ENCODE measurements at places on chromosomes 2 and 18.

- DNase-seq: no peak
Observed at GRCh38 chr18:76444446-76445105, 50.5 kb downstream of the ZNF516 start.

- DNase-seq: no peak
Observed at GRCh38 chr2:6580982-6581381, 284.7 kb downstream of the CMPK2 start.

- no peak for DNase-seq
Observed at GRCh38 chr2:174623106-174623637, 25.6 kb upstream of the WIPF1 start.

- no peak for DNase-seq
Observed at GRCh38 chr2:146659976-146660375, 1184.9 kb upstream of the ACVR2A start.

DNA sequence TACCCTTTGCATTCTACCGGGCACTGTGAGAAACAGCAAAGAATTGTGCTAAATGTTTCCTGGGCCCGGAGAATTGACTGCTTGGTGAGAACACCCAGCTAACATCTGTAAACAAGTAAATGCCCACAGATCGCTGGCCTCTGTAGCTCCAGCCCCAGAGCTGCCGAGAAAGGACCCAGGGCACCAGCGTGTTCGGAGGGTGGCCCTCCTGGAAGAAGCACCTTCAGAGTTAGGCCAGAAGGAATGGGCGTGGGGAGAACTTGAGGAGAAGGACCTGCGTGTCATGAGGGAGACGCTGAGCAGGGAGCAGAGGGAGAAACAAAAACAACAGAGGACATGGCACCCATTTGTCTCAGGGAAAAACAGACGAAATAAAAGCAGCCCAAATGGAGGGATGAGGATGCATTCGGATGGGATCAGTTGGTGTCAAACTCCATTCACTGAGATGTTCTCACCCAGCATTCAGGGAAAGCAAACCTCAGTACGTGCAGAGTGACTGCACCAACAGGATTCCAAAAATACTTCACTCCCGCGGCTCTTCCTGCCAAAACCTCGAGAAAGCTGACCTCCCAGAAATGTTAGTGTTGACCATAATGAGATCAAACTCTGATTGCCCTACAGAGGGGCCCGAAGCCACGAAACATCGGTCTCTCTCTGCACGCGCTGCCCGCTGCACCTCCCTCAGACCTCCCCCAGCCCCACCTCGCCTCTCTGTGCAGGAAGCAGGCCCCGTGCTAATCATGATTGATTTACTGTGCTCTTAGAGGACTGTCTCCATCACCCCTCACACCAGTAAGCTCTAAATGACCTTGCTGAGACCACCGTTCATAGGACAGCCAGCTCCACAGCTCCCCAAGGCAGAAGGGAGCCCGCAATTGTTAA is 376.3 kb upstream of the SALL3 start:
- DNase-seq: no peak

DNA sequence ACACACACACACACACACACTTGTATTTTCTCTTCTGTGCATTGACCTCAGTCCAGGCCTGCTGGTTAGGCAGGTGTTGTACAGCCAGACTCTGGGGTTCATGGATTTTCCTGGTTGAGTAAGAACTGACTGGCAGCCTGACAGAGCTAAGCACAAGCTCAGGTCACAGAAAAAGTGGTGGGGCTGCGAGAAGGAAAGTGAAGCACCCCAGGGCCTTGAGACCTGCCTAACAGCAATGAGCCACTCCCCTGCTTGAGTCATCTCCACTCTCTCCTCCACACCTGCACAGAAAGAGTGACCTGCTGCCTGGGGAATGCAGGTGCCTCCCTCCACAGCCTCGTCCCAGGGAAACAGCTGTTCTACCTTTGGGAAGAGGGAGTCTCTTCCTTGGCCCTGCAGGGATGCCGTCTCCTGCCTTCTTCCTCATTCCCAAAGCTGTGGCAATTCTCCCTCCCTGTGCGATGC is 91.4 kb upstream of the LGALSL start:
- no peak for DNase-seq

GRCh38 chr2:48065096-48065495 is 158.8 kb upstream of the FBXO11 start:
- DNase-seq: no peak

GRCh38 chr2:109497911-109498870 is 115.6 kb downstream of the SEPTIN10 start:
- DNase-seq: no peak

GRCh38 chr2:178105566-178105965 is 6.7 kb upstream of the RBM45 start:
- no peak for DNase-seq

- DNase-seq: no peak
Observed at GRCh38 chr2:205932861-205933260, 153.1 kb downstream of the INO80D start.

DNA sequence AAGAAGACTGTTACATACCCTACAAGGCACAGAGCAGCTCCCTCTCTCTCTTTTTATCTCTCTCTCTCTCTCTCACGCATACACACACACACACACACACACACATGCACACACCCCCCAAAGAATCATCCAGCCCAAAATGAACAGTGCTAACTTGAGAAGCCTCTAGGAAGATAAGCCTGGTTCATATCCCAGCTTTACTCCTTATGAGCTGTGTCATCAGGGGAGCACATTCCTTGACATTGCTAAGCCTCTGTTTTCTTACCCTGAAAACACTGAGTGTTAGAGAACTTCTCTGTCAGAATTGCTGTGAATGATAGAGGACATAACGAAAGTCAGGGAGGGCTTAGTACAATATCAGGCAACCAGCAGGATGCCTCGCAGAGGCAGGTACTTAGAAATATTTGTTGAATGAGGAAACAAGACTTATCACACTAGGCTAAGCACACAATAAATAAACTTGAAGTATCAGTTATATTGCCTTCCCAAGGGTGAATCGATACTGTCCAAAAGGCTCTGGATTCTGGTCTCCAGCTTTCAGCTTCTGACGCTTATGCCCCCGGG is 725.6 kb upstream of the ID2 start:
- DNase-seq: no peak

GRCh38 chr2:96602330-96602823 is 35.7 kb downstream of the KANSL3 start:
- no peak for DNase-seq

DNA sequence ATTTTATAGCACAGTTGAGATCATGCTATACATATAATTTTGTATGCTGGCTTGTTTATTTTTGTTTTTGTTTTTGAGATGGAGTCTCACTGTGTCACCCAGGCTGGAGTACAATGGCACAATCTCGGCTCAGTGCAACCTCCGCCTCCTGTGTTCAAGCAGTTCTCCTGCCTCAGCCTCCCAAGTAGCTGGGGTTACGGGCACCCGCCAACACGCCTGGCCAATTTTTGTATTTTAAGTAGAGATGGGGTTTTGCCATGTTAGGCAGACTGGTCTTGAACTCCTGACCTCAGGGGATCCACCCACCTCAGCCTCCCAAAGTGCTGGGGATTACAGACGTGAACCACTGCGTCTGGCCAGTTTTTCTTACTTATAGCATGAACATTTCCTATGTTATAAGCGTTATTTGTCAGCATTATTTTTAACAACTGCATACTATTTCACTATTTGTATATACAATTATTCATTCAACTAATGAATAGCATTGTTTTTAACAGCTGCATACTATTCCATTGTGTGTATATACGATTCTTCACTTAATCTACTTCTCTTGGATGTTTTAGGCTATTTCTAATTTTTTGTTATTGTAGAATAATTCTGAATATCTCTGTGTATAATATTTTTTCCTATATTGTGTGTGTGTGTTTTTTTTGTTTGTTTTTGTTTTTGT is 3.5 kb downstream of the EHD3 start:
- DNase-seq: no peak

DNA sequence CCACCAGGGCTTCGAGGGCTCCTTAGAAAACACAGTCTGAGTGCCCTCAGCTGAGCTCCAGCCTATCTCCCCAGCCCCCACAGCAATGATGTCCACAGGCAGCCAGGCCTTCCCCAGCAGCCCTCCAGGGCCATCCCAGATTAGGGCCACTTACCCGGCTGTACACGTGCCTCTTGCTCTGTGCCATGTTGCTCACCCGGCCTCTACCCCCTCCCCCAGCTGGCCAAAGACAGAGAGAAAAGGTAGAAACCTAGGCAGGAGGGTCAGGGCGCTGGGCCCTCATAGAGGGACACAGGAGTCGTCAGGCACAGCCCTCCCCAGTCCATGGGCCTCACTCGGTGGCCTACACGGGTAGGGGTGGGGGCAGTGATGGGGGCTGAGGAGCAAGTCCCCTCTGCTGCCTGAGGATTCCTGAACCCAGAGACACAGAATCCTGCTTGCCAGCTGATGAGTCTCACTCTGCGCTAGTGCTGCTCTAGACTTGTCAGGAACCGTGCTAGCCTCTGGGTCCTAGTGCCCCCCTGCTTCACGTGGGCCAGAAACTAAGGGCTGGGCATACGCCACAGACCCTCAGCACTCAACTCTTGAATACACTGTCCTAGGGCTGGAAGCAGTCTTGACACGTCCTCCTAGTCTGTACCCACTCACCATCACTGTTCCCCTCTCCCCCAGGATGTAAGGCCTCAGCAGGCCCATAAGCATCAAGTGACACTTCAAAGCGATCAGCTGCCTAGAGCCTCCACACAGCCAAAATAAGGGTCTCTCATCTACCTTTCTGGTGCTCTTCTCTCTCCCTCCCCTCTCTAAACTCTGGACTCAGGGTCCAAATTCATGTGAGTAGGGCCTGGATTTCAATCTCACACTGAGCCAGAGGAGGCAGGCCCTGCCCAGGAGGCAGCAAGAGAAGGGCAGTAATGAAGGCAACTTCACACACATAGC is at the start of gene DCTN1:
Gene DCTN1 (minus strand): TSS at position 461 of the 939 bp plus-strand sequence. CDS start 274 bp downstream, at position 187.
- no peak for DNase-seq

DNA sequence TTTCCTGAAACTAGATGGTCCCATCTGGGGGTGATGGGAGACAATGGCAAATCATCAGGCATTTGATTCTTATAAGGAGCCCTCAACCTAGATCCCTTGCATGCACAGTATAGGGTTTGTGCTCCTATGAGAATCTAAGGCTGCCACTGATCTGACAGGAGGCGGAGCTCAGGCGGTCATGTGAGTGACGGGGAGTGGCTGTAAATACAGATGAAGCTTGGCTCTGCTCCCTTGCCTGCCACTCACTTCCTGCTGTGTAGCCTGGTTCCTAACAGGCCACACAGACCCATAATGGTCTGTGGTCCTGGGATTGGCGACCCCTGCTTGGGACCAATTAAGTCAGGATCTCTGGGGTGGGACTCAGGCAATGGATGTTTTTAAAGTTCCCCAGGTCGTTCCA is 293.4 kb downstream of the ZNF521 start:
- DNase-seq: no peak

DNA sequence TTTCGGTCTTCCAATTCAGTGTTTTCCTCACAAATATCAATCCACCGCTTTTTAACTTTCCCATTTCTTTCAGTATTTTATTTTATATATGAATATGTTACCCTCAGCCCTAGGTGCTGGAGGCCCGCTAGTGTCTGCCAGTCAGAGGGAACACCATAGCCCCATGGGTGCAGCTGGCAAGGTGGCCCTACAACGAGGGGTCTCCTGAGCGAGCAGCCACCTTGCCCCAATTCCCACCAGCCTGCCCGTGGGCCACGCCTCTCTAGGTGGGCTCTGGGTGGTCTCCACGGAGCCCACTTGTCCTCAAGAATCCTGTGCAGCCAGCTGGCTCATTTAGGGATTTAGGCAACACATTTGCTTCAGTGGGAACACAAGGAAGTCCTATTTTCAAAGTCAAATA is 72.5 kb upstream of the RGPD5 start:
- no peak for DNase-seq

- no peak for DNase-seq
Observed at GRCh38 chr2:41870265-41870585, 177.6 kb upstream of the PKDCC start.

GRCh38 chr18:58223717-58224424 is 179.8 kb downstream of the NEDD4L start:
- no peak for DNase-seq

GRCh38 chr2:135337071-135337470 is 193.9 kb downstream of the ZRANB3 start:
- DNase-seq: no peak

DNA sequence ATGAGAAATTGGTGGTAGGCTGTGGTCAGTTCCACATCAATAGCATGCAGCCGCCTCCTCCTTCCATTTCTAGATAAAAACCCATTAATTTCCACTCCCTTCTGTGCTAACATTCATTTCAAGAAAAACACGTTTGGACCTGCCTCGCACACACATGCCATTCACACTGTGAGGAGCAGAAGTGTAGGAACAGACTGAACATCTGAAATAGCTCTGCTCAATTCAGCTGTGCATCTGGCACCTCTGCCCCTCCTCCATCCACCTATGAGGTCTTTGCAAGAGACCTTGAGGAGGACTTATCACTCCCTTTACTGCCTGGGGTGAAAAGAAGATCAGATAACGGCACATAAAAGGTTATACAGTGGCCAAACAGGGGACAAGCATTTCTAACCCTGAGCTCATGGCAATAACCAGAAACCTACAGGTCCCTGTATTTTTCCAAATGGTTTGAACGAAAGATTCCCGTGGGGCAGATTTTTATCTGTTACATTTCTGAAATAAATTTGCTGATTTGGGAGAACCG is 30.8 kb upstream of the LRP2 start:
- no peak for DNase-seq

DNA sequence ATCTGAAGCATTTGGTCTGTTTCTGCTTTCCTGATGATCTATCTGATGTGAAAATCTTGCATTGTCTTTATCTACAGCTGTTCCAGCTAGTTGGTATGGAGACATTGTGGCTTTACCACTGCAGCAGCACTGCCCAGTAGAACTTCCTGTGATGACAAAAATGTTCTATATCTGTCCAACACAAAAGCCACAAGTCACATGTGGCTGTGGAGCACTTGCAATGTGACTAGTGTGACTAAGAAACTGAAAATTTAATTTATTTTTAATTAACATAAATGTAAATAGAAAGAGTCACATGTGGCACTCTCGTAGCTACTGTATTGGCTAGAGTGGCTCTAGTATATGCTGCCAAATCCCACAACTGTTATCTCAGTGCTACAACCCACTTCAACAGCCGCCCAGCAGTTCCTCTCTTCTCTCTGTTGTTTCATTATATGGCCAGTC is 425.7 kb downstream of the SETBP1 start:
- no peak for DNase-seq

- DNase-seq: no peak
Observed at GRCh38 chr18:3329471-3329870, 67.5 kb downstream of the MYL12B start.

- no peak for DNase-seq
Observed at GRCh38 chr2:196318517-196319377, 147.4 kb upstream of the STK17B start.

GRCh38 chr2:105961599-105962146 is 217.0 kb downstream of the NCK2 start:
- no peak for DNase-seq

GRCh38 chr2:203453858-203454451 is 81.1 kb downstream of the RAPH1 start:
- peak; percentile 14 for DNase-seq

GRCh38 chr2:239279508-239280295 is 121.1 kb downstream of the HDAC4 start:
- DNase-seq: no peak

DNA sequence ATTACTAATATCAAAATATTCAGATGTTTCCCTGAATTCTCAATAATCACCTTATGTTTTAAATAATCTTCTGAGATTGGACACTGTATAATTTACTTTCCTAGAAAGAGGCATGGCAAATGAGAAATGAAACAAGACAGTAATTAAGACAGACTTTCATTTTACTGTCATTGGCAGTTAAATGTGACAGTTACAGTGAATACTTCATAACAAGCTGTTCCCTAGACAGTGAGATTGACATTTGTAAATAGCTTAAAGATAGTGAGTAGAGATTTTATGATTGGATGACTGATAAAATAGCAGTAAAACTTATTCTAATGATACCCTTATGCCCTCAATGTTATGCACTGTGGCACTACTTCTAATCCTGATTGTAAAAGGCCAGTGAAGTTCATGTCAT is 524.9 kb upstream of the TMEFF2 start:
- DNase-seq: no peak
